ENCODE measurements at places on chromosomes 6 and 20.
A peak's percentile ranks its signal among the peaks of the same experiment; 100 is the strongest.

DNA sequence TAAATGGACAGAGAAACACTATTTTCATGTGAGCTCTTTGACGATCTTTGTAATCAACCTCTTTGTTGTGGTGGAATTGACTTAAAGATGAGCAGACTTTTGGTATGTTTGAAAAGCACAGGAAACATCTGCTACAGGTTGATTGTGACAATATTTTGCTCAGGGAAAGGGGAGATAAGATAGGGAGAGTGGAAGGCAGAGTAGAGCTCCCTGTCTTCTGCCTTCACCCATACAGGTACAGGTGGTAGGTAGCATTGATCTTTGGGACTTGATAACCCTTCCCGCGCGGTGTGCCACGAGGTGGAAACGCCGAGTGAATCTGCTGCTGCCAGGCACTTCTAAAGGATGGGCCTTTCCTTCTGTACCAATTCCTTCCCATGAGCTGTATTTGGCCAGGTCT, 183.6 kb downstream of the UTRN start:
- DNase-seq = no peak

- DNase-seq = no peak
Observed at GRCh38 chr6:137167702-137168377, 5.6 kb downstream of the IL22RA2 start.

DNA sequence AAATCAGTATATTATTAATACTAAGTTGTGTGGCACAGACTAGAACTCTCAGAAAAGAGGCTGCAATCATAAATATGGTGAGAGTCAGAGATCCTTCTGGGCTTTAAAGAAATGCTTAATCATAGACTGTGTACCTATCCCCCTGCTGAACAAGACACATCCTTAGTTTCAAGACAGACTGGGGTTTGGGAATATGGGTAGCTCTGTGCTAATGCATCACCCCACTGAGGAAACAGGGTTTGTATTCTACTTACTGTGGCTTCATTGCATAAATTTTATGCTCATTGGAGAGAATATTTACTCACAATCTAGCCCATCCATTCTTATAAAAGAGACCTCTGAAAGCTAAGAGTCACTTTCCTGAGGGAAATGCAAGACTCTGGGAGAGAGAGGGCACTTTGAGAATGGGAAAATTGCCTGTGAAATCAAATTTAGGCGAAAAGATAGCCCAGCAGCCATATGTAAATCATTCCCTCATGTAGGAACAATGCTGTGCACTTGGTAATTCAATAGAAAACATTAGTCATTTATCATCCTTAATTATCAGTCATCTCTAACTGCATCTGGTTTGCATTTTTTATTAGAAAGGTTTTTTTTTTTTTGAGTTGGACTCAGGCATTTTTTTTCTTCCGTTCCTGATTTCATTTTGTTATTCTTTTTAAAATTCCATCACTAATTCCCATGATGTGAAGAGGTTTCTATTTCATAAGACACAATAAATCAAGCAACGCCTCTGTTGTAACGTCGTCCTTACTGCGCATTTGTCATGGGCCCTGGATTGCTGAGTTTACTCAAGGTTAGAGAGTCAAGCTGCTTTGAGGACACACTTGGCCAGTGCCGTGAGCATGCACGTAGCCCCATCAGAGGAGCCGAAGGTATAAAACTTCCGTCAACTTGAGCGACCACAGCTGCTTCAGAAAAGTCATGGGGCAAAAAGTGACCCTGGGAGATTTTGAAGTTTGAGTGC, 91.8 kb downstream of the TRMT11 start:
- no peak for DNase-seq

- DNase-seq = peak; percentile 67
Observed at GRCh38 chr6:141677598-141678211, 455.0 kb upstream of the GJE1 start.

GRCh38 chr6:143363299-143363698, 87.2 kb downstream of the ADAT2 start:
- no peak for DNase-seq

GRCh38 chr6:118546164-118546879, 1.8 kb upstream of the PLN start:
- no peak for DNase-seq

GRCh38 chr6:107941627-107942026, 16.4 kb downstream of the SEC63 start:
- no peak for DNase-seq

DNA sequence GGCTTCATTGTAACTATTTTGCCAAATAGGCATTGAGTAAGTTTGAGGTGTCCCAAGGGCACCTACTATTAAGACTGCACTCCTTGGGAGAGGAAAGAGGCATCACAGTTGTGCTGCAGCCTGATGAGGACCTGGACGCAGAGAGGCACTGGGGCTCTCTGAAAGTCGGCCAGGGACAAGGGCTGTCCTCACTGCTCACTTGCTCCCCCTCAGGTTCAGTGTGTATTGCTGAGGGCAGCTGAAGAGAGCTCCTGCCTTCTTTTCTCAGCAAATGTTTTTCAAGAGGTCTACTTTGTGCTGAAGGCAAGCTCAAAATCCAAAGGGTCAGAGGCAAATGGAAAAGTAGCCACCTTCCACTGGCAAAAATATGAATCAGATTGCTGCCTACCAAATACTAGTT, 331.8 kb downstream of the RIMS1 start:
- peak; percentile 76 for DNase-seq

DNA sequence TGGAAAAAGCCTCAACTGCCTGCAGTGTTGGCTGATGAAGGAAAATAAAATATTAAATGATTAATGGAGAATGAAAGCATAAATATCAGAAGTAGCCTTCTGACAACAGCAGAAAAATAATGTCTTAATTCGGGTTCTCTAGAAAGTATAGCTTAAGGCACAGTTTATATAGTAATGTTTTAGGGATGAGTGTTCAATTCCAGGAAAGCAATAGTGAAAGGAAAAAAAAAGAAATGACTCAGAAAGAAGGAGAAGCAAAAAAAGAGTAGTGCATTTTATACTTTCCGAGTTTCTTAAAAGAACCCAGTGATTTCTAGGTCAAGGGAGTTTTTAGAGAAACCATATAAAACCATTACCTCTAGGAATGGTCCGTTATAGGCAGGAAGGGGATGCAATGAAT, 137.3 kb downstream of the HTR1B start:
- DNase-seq = no peak

GRCh38 chr6:105116150-105116549, 63.7 kb downstream of the POPDC3 start:
- DNase-seq = no peak

DNA sequence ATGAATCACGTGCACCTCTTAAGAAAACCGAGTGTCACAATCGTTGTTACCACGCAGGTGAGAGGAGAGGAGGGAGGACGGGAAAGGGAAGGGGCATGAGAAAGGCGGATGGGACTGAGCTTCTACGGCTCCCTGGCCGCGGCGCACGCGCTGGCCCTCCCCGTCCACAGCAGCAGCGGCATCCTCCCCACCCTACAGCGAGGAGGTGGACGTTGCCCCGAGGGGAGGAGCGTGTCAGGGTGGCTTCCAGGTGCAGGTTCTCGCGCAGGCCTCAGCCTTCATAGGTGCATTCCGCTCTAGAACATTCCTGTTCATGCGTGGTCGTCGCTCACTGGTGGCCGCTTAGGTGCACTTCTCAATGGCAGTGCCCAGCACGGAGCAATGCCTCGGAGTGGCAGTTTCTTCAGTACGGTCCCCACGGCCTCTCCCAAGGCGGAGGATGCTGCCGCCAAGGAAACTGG, 29.7 kb upstream of the AFDN start:
- DNase-seq = no peak

DNA sequence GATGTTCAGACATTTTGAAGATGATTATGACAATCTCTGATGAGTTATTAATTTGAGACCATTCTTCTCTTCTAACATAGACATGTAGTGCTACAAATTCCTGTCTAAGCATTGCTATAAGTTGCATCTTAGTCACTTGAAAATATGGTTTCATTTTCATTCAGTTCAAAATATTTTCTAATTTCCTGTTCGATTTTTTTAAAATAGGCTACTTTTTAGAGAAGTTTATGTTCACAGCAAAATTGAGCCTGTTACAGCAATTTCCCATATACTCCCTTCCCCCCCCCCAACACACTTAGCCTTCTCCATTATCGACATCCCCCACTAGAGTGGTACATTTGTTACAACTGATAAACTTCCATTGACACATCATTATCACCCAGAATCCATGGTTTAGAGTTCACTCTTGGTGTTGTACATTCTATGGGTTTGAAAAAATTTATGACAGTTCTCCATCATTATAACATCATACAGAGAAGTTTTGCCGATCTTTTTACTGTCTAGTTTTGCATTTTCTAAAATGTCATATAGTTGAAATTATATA, 31.2 kb downstream of the PLAGL1 start:
- DNase-seq = no peak

DNA sequence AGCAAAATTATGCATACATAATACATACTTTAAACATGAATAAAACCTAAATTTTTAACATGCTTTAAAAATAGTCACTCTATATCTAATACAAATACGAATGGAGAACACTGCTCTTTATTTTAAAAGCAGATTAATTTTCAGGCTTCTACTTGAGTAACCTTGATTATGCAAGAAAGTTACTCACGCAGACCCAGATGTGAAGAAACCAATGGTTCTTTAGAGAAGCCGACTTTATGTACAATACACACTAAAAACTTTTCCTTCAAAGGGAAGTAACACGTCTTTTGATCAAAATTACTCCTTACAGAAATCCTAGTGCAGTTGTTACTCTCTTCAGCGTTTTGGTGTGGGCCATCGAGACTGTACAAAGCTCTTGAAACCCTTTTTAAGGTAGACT, 136.9 kb upstream of the SLC22A16 start:
- no peak for DNase-seq

GRCh38 chr6:130187335-130188206, 35.2 kb downstream of the SAMD3 start:
- DNase-seq = no peak

Data from NAMALWA (cell line).